ENCODE measurements at places on chromosomes 5 and 9. TPM values are rescaled to one million over a fixed set of nuclear protein-coding genes. Genes with fewer than 3 reads are reported as not detected.
A peak's percentile ranks its signal among the peaks of the same experiment; 100 is the strongest.

Gene CTSV
- total RNA-seq = not detected

- DNase-seq = no peak
These were observed 1088.7 kb upstream of the ARRDC3 start for GRCh38 chr5:92471861-92472260.

Gene TMEM171
- not detected for total RNA-seq

- DNase-seq = no peak
These were observed 363.5 kb downstream of the NDUFS4 start for GRCh38 chr5:53923961-53924360.

GRCh38 chr5:111134087-111134486 lies 41.9 kb downstream of the WDR36 start:
- DNase-seq = no peak

Gene MPDZ
- not detected for total RNA-seq

GRCh38 chr9:119701651-119702050 lies 332.4 kb upstream of the BRINP1 start:
- no peak for DNase-seq

Gene MSANTD3
- total RNA-seq = 8.8 TPM

- no peak for DNase-seq
These were observed 657.6 kb upstream of the RIOK2 start for GRCh38 chr5:97840643-97841042.

Gene PCDHB2
- total RNA-seq = not detected

DNA sequence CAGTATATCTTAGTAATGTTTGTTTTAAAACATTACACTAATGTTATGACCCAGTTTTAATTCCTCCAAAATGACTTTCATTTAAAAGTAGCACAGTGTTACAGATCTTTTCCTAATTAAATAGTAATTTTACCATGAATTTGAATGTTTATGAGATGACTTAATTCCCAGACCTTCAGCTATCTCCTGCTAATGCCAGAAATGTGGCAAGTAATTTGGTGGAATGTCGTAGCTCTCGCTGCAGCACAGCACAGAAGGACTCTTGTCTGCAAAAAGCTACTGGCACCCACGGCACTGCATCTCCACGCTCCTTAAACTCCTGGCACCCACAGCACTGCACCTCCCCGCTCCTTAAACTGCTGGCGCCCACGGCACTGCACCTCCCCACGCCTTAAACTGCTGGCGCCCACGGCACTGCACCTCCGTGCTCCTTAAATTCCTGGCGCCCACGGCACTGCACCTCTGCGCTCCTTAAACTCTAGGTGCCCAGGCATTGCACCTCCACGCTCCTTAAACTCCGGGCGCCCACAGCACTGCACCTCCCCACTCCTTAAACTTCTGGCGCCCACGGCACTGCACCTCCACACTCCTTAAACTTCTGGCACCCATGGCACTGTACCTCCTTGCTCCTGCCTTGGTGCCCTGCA lies 163.1 kb downstream of the CDK5RAP2 start:
- DNase-seq = no peak

DNA sequence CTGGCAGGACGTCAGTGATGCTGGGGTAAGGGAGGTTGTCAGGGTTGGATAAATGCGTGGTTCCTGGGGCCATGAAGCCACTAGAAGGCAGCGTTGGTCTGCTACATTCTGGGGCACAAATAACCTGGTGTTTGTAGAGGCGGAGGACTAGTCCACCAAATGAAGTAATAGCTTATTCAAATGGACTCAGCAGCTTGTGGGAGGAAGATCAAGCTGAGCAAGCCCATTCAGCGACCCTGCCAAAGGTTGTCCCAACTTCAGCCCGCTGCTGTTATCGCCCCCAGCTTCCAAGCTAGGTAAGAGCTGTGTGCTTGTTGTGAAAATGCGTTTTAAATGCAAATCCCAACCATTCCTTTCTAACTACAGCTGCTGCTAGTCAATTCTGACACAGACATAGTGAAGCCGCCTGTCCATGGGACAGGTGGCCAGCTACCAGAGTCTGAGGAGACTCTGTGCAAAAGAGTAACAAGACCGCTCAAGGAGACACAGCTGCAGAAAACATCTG lies 7.6 kb upstream of the FAM240B start:
- no peak for DNase-seq

Gene CTNNAL1
- 5.3 TPM for total RNA-seq

- peak; percentile 7 for DNase-seq
These were observed 42.1 kb upstream of the MAST4 start for GRCh38 chr5:66553916-66554575.

Gene ARHGEF37
- total RNA-seq = 0.41 TPM

DNA sequence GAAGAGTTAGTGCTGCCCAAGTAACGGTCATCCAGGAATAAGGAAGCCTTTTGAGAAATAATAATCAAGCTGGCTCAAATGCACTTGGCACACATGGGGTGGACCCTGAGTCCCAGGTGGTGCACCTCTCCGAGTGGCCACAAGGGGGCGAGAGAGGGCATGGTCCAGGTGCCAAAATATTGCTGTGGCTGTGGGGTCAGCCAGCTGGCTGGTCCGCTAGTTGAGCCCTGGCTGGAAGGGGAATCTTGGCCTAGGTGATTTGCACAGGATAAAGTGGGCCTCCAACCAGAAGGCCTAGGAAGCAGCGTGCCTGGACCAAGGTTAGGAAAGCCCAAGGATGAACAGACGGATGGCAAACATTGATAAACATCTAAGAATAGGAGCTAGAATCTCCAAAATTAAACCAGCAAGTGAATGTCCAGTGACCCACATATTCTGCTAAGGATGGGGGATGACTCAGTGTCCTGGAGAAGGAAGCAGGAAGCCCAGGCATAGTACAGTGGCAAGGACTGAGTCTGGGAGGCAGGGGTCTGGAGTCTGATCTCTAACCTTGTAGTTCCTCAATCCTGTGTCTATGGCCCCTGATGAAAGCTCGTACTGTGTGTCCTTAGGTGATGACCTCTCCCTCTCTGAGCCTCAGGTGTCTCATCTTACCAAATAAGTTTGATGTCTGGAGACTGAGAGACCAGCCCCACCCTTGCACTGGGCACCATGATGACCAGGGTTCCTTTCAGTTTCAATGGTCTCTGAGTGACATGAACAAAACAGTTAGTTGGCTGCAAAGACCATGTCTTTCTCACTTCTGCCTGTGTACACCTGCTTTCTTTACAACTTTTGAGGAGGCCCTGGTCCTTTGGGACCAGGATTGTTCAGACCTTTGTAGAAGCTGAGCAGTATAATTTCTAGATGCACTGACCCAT lies 19.2 kb upstream of the SHB start:
- DNase-seq = peak; percentile 61

Gene SLCO6A1
- total RNA-seq = not detected

DNA sequence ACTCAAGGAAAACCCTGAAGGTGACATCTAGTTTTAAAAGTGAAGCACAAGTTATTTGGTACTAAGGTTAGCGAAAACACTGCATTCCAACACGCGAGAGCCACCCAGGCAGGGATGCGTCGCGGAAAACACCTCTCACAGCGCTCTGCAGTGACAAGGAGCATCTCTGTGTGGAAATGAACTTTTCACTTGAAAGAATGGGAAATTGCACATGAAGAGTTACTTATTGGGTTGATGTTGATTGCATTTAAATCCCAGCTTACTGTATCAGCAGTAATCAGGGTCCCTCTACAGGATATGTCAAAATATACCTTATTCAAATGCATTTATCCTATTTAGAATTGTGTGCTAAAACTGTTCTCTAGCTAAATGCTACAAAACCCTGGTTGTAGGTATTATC lies 144.4 kb downstream of the BNC2 start:
- DNase-seq = no peak

Gene FST
- total RNA-seq = 0.99 TPM

Gene ZNF608
- 0.14 TPM for total RNA-seq

DNA sequence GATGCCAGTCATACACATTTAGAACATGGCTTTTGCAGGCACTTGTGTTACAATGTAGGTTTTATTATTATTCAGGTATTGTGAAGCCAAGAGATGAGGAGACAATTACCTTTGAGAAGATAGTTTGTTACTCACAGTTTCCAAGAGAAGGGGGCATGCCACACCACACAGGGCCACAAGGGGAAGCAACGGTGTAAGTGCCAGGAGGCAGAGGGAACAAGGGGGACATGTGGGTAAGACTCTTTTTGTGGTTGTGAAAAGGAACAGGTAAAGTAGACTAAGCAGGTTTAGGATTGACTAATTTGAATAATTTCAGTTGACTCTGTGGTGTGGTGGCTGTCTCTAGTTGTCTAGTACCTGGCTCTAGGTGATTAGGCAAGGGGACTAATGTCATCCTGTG lies 191.2 kb downstream of the TRPM6 start:
- DNase-seq = no peak

- no peak for DNase-seq
These were observed 2.2 kb upstream of the DNAJB5 start for GRCh38 chr9:34987160-34987901.

DNA sequence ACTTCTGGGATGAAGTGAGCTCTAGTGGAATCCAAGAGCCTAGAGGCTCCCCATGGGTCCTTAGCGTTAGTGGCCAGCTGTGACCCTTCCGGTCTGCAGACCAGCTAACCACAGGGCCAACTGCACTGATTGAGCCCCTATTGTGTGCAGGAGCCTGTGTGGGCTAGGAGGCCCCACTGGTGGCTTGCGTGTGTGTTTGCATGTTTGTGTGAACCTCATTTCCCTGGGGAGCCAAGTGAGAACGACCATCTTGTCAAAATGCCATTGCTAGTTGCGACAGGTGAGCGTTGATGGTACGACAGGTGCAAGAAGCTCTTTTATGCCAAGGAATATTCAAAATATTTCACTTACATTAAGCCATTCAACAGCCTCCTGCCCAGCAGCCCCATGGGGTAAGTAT lies 44.1 kb upstream of the ANKRD33B start:
- DNase-seq = no peak

Gene MSX2
- total RNA-seq = 0.31 TPM

Gene CAMK4
- 202 TPM for total RNA-seq

- peak; percentile 93 for DNase-seq
These were observed at the start of gene ZCCHC9 for GRCh38 chr5:81301271-81302015. TSS of gene ZCCHC9 (plus strand) at chr5:81301587. CDS start at chr5:81304758, 3,171 bp downstream.

DNA sequence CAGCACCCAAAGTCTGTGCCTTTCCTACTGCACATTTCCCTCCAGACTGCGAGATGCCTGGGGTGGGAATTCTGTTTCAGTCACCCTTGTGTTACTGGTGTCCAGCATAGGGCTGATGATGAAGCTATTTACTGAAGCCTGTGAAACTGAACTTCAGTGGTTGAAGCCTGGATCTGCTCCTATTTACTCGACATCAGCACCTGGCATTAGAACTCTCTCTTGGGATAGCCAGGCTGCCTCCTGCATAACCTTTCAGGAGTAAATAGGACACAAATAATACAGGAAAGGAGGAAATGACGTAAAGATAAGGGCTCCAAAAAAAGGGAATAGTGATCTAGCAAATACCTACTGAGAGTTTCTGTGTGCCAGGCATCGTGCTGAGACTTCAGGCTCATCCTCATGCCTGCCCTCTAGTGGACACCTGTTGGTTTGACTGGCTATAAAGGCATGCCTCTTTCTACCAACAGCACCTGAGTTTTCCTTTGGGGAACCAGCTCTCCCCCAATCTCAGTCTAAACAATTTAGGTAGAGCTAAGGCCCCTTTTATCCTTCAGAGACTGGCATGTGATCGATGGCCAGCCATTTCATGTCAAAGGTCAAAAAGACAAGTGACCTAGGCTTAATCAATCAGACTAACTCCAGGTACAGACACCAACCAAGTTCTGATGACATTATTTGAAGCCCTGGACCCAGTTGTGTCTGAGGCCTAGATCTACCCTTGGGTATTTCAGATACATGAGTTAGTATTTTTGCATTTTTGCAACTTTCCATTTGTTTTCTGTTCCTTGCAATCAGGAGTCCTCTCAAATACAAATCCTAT lies 192.1 kb upstream of the TRIM32 start:
- DNase-seq = no peak

GRCh38 chr9:2723376-2724065 lies 6.2 kb downstream of the KCNV2 start:
- DNase-seq = no peak

GRCh38 chr9:68643901-68644809 lies 60.9 kb upstream of the PIP5K1B start:
- no peak for DNase-seq

- no peak for DNase-seq
These were observed 93.1 kb downstream of the SMIM15 start for GRCh38 chr5:61069150-61069549.

Gene CXCL14
- not detected for total RNA-seq

Gene CFAP77
- not detected for total RNA-seq

Gene TOR4A
- total RNA-seq = 0.67 TPM
